ENCODE measurements at places on chromosomes 11 and 22.
A peak's percentile ranks its signal among the peaks of the same experiment; 100 is the strongest.

DNA sequence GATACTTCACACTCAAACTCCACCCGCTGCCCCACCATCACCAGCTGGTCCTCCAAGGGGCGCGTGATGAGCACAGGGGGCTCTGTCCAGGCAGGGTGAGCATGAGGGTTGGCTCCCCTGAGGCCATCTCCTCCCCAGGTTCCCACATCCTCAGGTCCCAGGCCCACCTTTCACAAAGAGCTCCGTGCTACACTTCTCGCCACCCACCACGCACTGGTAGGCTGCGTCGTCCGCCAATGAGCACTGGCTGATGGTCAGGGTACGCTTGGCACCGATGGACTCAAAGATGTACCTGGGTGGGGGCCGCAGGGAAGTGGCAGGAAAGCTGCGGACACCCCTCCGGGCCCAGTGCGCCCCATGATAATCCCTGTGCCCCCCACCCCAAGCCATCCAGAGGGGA is 9.6 kb downstream of the MYBPC3 start:
- no peak for DNase-seq

DNA sequence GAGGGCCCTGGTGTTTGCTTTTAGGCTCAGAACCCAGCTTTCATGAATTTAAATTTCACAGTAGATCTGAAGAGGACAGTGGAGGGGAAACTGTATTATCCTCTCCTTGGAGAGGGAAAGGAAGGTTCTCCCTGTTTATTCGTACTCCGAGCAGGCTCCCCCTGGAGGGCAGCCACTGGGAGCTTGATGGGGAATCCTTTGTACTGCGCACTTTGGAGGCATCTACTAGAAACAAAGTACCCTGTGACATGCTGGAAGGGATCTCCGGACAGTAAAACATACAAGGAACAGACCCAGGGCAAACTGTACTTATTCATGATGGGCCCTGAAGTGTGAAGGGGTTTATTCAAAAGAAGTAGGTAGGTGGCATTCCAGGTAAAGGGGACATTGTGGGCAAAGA is 27.2 kb downstream of the NAV2 start:
- peak; percentile 22 for DNase-seq

GRCh38 chr11:27228906-27229290 is 134.1 kb downstream of the CCDC34 start:
- no peak for DNase-seq

DNA sequence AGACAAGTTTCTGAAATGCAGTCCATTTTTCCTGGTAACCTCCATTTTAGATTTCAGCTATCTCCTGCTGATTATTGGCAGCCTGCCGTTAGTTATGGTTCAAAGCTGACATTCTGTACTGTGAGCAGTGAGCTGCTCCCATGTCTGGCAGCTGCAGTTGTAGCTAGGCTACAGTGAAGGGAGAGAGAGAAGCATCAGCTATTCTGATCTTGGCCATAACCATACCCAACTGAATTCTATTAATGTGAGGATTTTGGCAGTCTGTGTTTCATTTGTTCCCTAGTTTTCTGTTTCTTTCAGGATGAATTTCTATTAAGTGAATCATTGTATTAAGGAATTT is 33.4 kb downstream of the SIK2 start:
- DNase-seq: peak; percentile 24

DNA sequence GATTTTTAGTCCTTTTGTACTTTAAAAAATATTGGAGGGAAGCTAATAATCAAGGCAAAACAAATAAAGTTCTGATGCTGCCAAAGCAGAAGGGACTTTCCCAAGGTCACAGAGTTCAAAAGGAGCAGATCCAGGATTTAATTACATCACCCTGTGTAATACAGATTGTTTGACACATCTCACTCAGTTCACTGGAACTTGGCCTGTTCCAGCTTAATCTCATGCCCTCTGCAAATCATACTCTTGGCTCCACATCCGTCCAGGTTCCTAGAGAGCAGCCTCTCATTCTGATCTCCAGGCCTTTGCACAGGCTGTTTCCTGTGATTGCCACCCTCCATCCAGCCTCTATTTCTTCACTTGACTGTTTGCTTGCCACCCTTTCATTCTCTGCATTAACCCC is 151.7 kb downstream of the SPON1 start:
- no peak for DNase-seq

Measured in transverse colon (tissue), 4 donors.